Fibroblast of lung (primary cell): ENCODE measurements at places on chromosomes 4 and X.

- no peak for DNase-seq
These were observed 56.0 kb downstream of the UGT8 start for GRCh38 chr4:114654592-114654991.

DNA sequence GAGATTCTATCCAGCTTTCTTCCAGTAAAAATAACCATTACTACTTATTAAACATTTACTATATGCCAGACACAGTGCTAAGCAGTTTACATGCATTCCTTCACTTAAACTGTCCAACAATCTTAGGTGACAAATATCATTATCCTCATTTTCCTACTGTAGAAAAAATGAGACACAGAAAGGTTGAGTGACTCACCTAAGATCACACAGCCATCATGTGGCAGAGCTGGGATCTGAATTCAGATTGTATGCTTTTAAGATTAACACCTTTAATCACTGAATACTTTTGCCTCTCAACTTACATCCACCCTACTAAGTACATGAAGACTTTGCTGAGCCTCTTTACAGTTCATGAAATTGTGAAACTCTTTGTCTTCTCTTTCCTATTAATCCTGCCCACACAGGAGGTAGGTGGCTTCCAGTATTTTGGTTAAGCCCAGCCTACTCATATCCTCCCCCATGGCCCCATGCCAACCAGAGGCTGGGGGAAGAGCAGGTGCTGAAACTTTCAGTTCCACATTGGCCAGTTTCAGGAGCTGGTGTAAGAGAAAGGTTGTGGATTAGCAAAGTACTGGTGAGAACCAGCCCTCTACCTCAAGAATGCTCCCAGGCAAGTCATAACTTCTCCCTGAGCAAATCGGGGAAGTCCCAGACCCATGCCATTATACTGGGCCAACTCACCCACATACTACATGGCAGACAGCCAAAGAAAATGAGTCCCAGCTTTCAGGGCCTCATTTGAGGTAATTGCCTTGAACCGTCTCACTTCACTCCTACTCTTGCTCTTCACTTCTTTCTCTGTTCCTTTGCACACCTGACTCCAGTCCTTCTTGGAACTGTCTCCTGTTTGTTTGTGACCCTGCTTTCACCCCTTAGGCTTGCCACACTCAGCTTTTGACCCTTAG, 211.1 kb downstream of the GUCY2F start:
- no peak for DNase-seq

- peak; percentile 13 for DNase-seq
These were observed 19.9 kb downstream of the COPS4 start for GRCh38 chr4:83054928-83055327.

DNA sequence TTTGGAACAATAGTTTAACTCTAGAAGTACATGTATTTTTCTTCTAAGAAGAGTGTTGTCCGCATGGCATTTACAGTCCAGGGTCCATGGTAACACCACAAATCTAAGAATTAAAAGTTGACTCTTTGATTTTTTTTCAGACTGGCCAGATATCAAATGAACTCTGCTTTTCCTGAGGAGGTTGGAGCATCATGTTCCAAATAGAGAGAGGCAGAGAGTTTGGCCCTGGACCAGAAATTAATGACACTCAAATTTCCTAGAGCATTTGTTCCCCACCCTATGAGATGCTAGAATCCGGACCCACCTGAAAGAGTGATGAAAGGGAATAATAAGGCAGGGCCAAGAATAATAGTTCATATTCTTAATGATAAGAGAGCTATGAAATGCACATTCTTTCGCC, 47.0 kb upstream of the NAP1L5 start:
- no peak for DNase-seq

DNA sequence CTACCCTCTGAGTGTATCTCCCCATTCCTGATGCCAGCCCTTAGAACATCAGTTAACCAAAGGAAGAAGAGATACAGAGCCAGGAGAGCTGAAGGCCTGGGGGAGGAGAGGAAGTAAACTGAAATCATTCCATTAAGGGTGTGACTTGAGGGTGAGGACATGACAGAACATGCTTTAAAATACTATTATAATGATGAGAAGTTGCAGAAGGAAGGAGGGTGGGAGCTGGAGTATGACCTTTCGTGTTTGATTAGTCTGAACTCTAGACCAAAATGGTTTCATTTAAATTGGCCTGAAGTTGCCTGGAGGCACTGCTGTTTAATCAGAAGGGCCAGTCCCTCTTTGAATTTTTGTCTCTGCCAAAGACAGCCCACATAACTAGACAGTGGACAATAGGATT, 11.4 kb downstream of the INTS6L start:
- DNase-seq, result no peak

- no peak for DNase-seq
These were observed 52.6 kb downstream of the PCYT1B start for GRCh38 chrX:24594501-24594900.

GRCh38 chrX:39848900-39849299, 248.9 kb downstream of the BCOR start:
- DNase-seq, result peak; percentile 87

- DNase-seq, result no peak
These were observed 70.6 kb downstream of the ABLIM2 start for GRCh38 chr4:8087921-8088495.

DNA sequence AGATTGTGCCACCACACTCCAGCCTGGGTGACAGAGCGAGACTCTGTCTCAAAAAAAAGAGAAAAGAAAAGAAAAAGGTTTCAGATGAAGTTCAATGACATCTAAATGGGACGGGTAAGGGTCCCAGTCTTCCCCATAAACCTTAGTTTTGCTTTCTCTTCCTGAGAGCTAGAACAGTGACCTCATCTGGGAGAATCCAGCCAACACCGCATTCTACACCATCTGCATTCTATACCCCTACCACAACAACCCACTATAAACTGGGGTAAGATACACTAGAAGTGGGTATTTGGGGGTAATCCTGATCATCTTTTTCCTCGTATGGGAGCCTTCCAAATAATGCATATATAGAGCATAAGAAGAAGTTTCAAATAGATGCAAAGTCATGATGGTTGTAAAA, 18.2 kb downstream of the SLC25A43 start:
- DNase-seq, result no peak
